ENCODE measurements at places on chromosomes 4 and X.
A peak's percentile ranks its signal among the peaks of the same experiment; 100 is the strongest.

DNA sequence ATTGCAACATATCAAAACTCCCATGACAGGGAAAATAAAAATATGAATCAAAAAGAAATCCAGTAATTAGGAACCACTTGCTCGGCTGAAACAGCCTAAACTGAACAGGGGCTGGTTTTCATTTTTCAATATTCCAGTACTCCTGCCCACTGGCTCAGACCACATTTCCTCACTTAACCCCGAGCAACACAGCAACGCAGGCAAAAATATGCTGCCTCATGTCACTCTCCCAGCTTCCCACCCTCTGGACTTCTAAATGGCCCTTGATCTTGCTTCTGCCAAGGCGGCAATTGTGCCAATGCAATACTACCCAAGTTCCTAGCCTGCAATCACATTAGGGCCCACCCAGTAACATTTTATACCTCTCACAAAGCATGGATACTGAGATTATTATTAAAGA, 30.6 kb downstream of the USP46 start:
- DNase-seq: no peak

- no peak for DNase-seq
Measured at GRCh38 chr4:6520978-6521377, 48.6 kb upstream of the PPP2R2C start.

DNA sequence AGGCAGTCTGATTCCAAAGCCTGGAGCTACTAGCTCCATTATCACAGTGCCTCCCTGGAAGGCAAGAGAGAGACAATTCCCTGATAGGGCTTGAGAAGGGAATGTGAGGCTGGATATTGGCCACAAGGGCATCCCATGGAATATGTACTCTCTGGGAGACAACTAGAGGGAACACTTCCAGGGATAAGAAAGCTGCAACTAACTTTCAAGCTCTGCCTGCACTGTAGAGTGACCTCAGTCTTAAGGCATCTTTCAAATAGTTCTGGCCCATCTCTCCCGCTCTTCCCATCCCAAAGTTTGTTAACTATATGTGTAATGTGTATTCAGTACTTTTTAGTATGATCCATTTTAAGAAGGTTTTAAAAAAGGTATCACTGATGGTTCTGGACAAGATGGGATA, 13.1 kb upstream of the RNF212 start:
- DNase-seq: no peak

GRCh38 chr4:45294464-45294863, 568.1 kb upstream of the GNPDA2 start:
- no peak for DNase-seq

GRCh38 chr4:169628579-169628978, 8.2 kb downstream of the CLCN3 start:
- no peak for DNase-seq

DNA sequence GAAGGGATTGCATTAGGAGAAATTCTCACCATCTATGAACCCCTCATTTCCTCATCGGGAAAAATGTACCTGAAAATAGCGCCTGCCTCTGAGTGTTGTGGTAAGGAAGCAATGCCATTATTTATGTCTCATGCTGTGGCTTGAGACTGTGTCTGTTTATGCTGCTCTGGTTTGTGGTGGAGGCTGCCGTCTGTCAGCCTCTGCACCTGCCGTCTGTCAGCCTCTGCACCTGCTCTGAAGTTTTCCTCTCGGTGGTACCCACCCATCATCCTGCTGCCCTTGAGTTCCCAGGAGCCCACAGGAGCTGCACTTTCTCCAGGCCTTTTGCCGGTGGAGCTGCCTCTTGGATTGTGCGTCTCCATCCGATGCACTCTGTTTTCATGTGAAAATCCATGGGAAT, 68.5 kb upstream of the PPP2R3B start:
- DNase-seq: no peak

DNA sequence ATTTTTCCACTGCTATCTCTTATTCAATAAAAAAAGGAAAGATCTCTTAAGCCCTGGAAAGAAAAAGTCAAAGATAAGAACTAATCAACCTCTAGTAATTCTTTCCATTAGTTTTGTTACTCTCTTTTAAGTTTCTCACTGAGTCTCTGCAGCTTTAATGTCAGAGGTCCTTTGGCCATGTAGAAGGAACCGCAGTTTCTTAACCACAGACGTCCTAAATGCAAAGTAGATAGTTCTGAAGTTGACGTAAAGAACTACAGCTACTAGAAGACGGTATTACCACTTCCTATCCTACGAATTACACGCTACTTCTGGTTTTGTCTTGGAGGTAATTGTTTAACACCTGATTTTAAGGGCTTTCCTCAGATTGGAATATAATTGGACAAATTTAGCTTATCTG, 325.9 kb downstream of the ANKRD50 start:
- no peak for DNase-seq

DNA sequence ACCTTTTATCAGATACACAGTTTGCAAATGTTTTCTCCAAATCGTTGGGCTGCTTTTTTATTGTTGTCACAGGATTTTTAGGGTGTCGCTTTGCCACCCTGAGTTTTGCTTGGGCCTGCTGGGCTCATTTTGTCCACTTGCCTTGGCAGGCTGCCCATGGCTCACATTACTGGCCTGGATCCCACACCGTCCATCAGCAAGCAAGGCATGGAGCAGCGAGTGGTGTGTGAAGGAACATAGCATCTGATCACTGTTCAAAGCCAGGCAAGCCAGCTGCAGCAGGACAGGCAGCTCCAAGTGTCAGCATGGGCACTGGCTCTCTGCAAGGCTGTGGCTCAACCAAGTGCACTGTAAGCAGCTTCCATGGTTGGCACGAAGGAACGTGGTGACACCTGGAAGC, 261.4 kb upstream of the TECRL start:
- no peak for DNase-seq

- no peak for DNase-seq
Measured at GRCh38 chr4:113276464-113277170, 227.2 kb downstream of the ANK2 start.

DNA sequence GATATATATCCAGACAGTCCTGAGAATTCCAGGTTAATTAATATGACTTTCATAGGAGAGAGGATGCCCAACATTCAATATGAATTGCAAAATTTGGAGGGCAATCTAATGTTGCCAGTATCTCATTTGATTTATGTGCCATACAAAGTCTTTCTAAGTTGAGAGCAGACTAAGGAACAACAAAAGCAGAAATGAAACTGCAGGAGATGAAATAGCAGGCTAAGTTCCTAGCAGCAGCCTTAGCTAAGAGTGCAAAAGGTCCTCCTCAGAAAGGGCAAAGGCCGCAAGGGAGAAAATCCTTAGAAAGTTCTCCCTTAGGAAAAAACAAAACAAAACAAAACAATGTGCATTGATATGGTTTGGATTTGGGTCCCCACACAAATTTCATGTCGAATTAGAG, 602.9 kb upstream of the HTR2C start:
- DNase-seq: no peak

- DNase-seq: peak; percentile 97
Measured at GRCh38 chrX:39519030-39519488, 578.7 kb downstream of the BCOR start.

DNA sequence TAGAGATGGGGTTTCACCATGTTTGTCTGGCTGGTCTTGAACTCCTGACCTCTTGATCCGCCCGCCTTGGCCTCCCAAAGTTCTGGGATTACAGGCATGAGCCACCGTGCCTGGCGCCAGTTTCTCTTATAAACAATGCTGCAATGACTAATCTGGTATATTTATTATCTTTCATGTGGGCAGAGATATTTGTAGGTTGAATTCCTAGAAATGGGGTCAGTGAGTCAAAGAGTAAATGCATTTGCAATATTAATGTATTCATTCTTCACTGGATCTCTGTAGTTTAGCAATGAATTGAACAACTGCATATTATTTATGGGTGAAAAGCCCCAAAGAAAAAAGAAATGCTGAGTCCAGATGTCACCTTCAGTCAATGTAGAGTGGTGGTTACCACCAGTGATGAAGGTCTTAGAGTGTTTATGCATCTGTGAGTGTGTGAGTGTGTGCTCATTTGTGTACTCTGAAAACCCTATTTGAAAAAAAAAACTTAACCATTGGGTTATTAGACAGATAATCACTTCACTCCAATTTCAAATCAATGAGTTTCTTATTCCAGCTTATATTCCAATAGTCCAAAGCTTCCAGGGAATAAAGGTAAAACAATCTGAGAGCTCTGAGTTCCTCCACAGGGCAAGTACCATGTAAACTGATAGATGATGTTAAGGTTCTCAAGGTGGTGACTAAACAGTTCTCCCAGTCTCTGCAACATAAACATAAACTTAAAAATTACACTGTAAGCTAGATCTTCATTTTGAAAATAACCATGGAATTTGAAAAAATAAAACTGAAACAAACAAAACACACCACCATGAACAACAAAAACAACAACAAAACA, 22.6 kb upstream of the CD38 start:
- DNase-seq: no peak

- DNase-seq: no peak
Measured at GRCh38 chr4:146182443-146182842, 6.9 kb downstream of the LSM6 start.

DNA sequence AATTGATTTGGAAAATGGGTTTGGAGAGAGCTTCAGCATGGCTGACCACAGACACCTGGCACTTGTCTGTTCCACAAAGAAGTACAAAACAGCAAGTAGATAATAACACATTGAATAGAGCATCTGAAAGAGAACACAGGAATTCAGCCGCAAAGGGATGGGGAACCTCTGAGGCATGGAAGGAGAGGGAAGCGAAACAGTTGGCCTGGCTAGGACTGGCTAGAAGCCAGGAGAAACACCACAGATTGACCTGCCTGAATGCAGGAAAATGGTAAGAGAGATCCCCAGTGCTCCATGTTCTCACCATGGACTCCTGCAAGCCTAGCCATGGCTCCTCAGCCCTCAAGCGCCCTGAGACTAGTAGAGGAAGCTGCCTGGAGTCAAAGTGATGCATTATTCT, 169.7 kb upstream of the SH3RF1 start:
- no peak for DNase-seq

- DNase-seq: peak; percentile 90
Measured at GRCh38 chr4:75630174-75630936, at the start of gene CDKL2. TSS of gene CDKL2 (minus strand) at chr4:75630528. CDS start at chr4:75625988, 4,540 bp downstream.

GRCh38 chr4:101104312-101105052, 242.8 kb downstream of the PPP3CA start:
- DNase-seq: peak; percentile 22

GRCh38 chr4:115529126-115529525, 415.7 kb upstream of the NDST4 start:
- DNase-seq: no peak

Measured in NCI-H1092 treated with DMSO at 0.1 percent for 48 hours (cell line).